NCI-H524 treated with DMSO at 0.1 percent for 48 hours (cell line): ENCODE measurements at places on chromosomes 7 and 10.

DNA sequence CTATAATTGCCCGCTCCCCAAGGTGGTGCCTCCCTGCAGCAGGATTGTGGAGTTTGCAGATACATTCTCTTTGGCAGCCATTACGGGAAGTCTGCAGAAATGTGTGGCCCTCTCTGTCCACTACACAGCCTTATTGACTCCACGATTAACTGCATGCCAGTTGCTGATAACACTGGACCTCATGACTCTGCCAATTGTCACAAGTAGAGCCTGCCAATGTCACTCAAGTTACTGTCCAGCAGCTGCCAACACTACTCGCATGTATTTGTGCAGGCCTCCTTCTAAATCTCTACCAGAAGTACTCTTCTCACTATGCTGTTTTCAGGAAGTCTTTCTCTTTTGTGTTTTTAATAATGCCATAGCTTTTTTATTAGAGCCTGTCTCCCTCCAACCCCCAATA is 128.8 kb downstream of the PPP1R3A start:
- DNase-seq: no peak

- DNase-seq: no peak
Measured at GRCh38 chr7:46993396-46993795, 588.5 kb downstream of the TNS3 start.

- no peak for DNase-seq
Measured at GRCh38 chr10:37754538-37755323, 102.7 kb downstream of the ZNF248 start.

GRCh38 chr7:158411232-158411950 is 176.2 kb downstream of the PTPRN2 start:
- no peak for DNase-seq

DNA sequence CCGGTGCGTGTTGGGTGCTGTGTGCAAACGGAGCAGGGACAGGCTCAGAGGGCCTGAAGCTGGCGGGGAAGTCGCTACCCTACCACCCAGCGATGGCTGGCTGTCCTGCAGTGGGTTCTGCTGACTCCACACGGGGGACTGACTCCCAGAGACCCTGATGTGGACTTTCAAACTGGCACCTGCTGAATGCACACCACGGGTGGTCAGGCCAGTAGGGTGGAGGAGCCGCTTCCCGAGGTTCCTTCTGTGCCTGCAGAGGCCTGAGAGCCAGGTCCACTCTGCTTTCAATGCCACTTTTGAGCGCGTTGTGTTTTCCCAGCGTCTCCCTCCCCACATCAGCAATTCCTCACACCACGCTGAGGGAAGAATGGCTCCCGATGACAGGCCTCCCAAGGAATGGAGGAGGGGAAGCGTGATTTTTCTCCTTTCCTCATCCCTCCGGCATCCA is 135.3 kb downstream of the ADARB2 start:
- DNase-seq: no peak
